ENCODE measurements at places on chromosomes 13 and 19.

DNA sequence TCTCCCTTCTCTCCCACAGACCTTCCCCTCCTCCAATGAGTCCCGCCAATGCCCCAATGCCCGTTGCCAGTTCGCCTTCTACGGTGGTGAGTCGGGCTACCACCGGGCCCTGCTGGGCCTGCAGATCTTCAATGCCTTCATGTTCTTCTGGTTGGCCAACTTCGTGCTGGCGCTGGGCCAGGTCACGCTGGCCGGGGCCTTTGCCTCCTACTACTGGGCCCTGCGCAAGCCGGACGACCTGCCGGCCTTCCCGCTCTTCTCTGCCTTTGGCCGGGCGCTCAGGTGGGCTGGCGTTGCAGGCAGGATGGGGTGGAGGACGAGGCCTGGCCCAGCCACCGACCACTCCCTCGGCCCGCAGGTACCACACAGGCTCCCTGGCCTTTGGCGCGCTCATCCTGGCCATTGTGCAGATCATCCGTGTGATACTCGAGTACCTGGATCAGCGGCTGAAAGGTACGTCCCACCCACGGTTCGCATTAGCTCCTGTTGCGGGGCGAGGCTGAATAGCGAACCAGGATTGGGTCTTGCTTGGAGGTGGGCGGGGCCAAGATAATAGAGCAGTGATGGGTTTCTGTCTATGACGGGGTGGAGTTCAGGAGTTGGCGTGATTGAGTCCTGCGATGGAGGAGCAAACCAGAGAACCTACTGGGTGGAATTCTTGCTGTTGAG lies 11.1 kb downstream of the SLC44A2 start:
- no peak for DNase-seq

DNA sequence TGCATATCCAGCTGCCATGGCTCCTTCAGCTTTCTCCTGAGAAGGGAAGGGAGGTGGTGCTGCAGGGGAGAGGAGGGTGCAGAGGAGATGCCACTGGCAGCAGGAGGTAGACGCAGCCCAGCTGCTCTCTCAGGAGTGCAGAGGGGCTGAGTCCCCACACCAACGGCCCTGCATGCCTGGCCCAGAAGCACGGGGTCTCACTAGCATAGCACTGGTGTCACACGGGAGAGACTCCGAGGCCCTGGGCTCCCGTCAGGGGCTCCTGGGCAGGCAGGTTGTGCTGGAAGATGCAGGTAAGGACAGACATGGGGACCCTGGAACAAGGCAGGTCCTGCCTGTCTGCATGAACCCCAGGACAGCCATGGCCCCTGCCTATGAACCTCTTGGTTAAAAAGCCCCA lies 80.1 kb downstream of the C1QTNF9 start:
- DNase-seq, result no peak

GRCh38 chr13:79442221-79442620 lies 36.2 kb upstream of the RBM26 start:
- DNase-seq, result no peak

DNA sequence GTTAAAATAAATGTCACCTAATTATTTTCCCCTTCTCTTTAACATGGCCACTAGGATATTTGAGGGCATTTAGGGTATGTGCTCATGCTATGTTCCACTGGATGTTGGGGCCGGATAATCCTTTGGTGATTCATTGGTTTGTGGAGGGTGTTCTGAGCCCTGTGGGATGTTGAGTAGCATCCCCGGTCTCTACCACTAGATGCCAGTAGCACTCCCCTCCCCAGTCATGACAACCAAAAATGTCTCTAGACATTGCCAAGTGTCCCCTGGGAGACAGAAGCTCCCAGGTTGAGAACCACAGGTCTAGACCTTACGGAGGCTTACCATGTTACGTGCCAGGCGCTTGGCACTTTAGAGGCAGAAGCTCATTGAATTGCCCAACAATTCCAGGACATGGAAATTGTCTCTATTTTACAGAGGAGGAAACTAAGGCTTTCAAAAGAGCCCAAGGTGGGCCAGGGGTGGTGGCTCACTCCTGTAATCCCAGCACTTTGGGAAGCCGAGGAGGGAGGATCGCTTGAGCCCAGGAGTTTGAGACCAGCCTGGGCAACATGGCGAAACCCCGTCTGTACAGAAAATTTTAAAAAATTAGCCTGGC lies 14.1 kb downstream of the SHANK1 start:
- DNase-seq, result peak; percentile 37

- DNase-seq, result no peak
Measured at GRCh38 chr13:20658451-20659040, 45.0 kb upstream of the IL17D start.

- DNase-seq, result no peak
Measured at GRCh38 chr19:32662186-32662585, 12.8 kb downstream of the ANKRD27 start.

DNA sequence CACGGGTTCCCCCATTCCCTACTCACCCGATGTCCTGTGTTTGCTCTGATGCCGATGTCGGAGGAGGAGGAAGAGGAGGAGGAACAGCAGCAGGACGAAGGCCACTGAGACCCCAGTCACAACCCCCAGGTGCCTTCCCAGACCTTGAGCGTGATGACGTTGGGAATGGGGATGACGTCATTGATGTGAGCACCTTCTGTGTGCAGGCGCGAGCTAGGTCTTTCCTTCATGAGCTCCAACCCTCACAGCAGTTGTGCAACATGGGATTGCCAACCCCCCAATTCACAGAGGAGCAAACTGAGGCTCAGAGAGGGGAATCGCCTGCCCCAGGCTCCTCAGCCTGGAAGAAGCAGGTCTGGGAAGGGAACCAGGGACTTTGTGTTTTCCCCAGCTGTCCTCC lies 4.2 kb downstream of the LILRB5 start:
- DNase-seq, result no peak

DNA sequence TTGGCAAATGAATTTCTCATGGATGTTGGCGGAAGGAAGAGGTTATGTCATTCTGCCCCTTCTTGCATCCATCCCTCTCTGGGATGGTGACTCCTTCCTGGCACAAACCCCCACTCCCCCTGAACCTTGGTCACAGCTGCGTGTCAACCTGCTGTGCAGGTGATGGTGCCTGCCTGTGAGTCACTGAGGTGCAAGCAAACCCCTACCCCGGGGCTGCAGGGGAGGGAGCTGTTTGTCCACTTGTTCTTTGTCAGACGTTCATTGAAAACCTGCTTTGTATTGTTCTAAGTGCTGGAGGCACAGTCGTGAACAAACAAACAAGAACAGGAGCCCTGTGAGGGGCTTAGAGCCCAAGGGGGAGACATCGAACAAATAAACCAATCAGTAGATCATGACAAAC lies 2.0 kb upstream of the GAPDHS start:
- no peak for DNase-seq

GRCh38 chr19:34788074-34788473 lies 15.1 kb upstream of the ZNF599 start:
- DNase-seq, result no peak

- DNase-seq, result no peak
Measured at GRCh38 chr13:81929988-81930387, 1589.1 kb upstream of the SPRY2 start.

DNA sequence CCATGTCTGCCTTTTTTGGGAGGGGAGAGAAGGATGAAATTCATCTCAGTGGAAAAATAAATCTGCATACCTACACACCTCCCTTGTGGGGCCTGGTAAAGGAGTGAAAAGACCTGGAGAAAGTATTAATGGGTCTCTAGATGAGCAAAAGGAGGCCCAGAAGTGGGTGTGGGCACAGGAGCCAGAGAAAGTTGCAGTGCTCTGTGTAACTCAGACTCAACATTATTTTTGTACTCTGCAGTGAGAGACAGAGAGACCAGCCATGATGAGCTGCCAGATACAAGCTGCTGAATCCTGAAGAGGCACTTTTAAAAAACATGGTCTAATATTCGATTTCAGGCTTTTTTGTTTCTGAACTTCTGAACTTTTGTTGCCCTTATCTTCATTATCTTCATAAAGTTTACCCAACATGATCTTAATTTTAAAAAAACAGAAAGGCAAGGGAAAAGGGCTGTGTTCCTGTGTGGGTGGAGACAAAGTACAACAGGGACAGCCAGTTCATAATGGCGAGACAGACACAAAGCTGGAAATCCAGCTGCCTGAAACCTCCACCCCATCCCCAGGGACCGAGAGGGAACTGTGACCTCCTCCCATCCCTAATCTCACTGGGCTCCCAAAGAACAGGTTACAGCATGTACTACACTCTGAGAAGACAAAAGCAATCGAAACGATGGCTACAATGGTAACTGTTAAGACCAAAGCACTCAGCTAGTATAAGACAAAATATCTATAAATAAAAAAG lies 77.2 kb downstream of the KLF12 start:
- DNase-seq, result no peak

DNA sequence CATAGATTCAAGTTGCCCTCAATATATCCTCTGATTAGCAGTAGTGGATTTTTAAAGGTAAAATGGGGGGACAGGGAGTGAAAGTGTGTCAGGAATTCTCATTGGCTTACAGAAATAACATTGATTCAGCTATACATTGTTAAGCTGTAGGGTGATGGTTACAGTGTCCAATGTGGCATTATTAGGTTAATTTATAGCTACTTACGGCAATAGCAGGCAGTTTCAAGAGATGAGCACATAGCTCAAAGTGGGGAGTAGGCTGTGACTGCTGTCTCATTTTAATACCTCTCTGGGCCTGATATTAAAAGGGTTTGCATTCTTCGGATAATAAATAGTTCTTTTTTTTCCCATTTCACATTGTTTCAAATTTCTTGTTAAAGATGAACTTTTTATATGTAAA lies 34.6 kb downstream of the PAN3 start:
- no peak for DNase-seq

DNA sequence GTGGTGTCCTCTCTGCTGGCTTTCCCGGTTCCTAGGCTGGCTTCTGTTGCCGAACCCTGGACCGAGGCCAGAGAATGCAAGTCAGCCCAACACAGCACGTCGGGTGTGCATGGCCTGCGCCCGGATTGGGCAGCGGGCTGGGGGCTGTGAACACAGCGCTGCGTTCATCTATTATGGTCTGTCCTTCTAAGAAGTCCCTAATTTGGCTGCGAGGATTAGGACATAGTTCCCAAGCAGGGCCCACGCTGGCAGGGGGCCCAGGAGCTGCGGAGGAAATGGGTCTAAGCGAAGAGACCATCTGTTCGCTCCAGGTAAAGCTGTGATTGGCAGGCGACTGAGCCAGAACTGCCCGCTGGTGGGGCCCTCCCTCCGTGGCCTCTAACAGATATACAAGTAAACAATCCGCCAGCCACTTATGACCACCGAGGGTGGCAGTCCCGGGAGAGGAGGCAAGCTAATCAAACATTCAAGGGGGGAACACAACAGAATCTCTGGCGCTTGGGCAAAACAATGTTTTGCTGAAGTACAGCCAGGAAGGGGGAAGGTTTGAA lies 6.0 kb downstream of the SYCE2 start:
- no peak for DNase-seq

GRCh38 chr13:40794414-40795368 lies 5.3 kb downstream of the SLC25A15 start:
- DNase-seq, result no peak

DNA sequence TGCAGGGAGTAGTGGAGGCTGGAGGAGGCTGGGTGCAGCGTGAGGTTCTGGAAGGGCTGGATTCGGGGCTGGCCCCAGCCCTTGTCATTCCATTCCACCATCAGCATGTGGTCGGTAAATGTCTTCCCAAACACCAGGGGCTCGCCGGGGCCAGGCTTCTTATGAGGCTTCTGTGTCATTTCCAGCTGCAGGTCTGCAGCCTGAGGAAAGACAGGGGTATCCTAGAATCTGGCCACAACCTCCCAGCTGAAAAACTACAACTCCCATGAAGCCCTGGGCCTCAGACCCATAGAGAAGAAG lies 4.4 kb downstream of the BCAT2 start:
- DNase-seq, result peak; percentile 37

DNA sequence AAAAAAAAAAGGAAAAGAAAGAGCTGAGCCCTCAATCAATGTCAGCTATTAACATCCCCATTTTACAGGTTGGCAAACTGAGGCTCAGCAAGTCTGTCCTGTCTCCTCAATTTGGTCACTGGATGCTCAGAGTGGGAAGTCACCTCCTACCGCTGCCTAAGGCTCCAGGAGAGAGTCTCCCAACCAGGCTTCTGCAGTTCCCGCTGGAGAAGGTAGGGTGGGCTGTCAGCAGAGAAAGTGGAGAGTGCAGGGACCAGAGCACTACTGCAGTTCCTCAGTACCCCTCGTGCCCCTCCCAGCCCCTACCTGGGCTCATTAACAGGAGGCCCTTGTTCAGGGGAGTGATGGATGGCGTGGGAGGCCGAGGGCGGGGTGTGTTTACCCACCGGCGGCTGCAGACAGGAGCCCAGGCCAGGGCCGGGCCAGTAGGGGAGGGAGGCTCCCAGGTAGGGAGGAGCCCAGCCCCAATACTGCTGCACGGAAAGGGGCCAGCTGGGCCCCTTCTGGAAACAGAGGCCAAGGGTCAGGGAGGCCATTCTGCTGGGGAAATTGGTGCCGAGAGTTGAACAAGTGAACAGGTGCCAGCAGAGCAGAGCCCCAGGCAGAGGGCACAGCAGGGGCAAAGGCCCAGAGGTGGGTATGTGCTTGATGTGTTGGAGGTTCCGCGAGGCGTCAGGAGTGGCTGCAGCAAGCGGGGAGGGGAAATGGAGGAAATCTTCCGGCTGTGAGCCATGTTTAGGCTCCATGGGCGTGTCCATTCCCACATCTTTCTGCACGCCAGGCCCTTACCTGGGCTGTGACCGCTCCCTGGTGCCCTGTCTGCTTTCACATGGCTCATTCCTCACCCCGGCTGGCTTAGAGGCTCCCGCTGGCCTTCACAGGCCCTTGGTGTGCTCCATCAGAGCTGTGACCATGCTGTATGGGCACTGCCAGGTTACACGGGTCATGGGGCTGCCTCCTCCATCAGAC lies 7.6 kb upstream of the COMP start:
- DNase-seq, result no peak

DNA sequence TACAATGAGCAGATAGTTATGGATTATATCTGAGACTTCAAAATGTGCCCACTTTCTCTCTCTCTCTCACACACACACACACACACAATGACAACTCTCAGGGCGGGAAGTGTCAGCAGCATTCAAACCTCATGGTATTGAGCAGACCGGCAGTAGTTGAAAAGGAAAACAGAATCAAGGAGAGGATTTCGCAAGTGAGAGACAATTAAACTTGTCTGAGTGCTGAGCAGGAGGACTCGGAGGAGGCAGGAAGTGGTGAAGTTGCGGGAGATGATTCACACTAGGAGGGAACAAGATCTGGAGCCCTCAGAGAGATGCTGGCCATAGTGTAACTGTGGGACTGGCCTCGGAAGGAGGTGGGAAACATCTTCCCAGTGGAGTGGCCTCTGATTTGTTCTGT lies 353.1 kb downstream of the EFNB2 start:
- DNase-seq, result no peak

Measured in stimulated activated CD4-positive, alpha-beta T cell treated with anti-CD3 and anti-CD28 coated beads, Interleukin-2, amount 100 ng/mL, for 24 hours (primary cell).